Left lung (tissue), 14 donors: ENCODE measurements at places on chromosomes 13 and 19. TPM values are rescaled to one million over a fixed set of nuclear protein-coding genes. Genes with fewer than 3 reads are reported as not detected.

DNA sequence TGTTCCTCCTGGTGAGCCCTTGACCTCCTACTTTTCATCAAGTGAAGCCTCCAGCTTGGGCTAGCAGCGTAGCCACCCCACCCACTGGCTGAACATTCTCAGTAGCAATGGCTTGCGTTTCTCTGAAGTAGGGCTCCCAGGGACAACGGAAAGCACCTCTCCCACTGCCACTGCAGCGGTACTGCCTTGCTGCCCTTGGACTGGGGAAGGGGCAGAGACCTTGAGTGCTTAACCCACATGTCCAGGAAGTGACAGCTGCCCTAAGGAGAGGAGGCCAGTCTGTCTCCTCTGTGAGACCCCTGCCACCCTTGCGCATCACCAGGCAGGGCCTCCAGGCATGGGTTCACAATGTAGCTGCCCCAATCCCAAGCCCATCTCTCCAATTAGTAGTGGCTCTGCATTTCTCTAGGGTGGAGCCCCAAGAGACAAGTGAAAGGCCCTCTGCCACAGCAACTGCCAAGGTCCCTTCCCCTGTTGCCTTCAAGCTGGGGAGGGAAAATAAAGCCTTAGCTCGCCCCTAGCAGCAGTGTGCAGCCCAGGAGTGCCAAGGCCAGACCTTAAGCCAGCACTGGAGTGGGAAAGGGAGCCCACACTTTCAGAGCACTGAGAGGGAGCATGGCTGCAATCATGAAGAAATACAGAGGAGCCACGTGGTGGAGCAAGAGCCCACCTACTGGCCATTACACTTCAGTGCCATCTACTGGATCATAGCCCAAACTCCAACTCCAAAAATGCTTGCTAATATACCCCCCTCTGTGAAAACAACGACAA is 175.9 kb upstream of the TRPC4 start:
- DNase-seq, result no peak
- H3K27ac ChIP-seq, result no peak overlapping the region
- H3K36me3 ChIP-seq, result no peaks in the 10 kb centered on the region
- no peak overlapping the region for H3K4me3 ChIP-seq

DNA sequence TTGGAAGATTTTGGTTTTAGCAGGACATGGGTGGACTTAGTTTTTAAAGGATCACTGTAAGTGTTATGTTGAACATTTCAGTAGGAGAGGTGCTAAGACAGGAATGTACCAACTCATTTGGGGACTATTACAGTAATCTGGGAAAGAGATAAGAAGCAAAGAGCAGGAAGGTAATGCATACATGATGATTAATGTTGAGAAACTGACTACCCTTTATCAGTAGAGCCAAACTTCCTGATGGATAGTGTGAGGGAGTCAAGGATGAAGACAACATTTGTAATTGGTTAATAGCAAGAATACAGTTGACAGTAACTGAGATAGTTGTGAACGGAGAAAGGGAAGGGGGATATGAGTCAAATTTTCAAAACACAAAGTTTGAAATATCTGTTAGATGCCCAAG is 421.9 kb upstream of the PRR20A start:
- no peak overlapping the region for H3K27ac ChIP-seq
- H3K36me3 ChIP-seq, result no peaks in the 10 kb centered on the region
- DNase-seq, result no peak
- H3K4me3 ChIP-seq, result no peak overlapping the region
- no peaks in the 10 kb centered on the region for H3K4me1 ChIP-seq
- H3K27me3 ChIP-seq, result no peaks in the 10 kb centered on the region

DNA sequence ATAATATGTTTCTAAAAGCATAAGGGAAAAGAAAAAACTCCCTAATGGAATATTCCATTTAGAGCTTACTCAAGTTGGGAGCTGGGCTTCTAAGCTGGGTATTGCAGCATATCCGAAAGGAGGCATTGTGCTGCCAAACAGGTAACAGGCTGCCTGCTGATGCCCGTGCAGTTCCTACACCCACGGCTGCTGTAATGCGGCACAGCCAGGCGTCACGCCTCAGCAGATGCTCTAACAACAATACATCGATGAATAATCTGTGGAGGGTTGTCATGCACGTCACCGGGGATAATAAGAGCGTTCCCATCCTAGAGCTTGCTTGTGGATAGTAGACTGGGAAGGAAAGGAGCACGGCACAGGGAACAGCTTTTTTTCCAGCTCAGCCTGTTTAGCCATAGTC is 1582.1 kb upstream of the SLC10A2 start:
- H3K4me3 ChIP-seq, result no peak overlapping the region
- H3K36me3 ChIP-seq, result no peaks in the 10 kb centered on the region
- H3K27me3 ChIP-seq, result no peaks in the 10 kb centered on the region

GRCh38 chr19:33194532-33194885 is 379 bp downstream of the LRP3 start:
- peaks cover 3% of the 10 kb centered on the region for H3K4me1 ChIP-seq
- no peak for DNase-seq
- no peaks in the 10 kb centered on the region for H3K27me3 ChIP-seq
- H3K4me3 ChIP-seq, result peak overlapping the region; percentile 56
- H3K36me3 ChIP-seq, result no peaks in the 10 kb centered on the region
- no peak overlapping the region for H3K27ac ChIP-seq

The ELL gene
- total RNA-seq, result 13.3 TPM

DNA sequence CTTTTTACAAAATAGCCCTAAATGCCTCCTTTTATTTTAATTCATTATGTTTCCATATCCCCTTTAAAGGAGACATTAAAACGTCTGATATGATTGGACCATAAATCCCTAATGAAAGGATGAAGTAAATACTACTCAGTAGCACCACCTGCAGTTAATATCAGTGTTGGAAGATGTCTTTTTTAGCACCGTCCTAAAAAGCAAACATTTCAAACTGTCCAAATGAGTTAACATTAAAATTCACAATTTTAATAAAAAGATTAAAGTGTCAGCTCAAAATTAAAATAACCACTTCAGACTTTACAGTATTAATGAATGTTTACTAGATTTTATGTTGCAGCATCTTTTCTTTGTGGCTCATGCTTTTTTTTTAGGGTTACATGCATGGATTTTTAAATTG is 12.3 kb downstream of the ZNF507 start:
- peaks cover 19% of the 10 kb centered on the region for H3K4me1 ChIP-seq
- H3K36me3 ChIP-seq, result peaks cover 4% of the 10 kb centered on the region
- no peak for DNase-seq
- H3K27ac ChIP-seq, result no peak overlapping the region
- H3K27me3 ChIP-seq, result no peaks in the 10 kb centered on the region

The CCL25 gene
- not detected for total RNA-seq

The PCID2 gene
- 30.5 TPM for total RNA-seq

DNA sequence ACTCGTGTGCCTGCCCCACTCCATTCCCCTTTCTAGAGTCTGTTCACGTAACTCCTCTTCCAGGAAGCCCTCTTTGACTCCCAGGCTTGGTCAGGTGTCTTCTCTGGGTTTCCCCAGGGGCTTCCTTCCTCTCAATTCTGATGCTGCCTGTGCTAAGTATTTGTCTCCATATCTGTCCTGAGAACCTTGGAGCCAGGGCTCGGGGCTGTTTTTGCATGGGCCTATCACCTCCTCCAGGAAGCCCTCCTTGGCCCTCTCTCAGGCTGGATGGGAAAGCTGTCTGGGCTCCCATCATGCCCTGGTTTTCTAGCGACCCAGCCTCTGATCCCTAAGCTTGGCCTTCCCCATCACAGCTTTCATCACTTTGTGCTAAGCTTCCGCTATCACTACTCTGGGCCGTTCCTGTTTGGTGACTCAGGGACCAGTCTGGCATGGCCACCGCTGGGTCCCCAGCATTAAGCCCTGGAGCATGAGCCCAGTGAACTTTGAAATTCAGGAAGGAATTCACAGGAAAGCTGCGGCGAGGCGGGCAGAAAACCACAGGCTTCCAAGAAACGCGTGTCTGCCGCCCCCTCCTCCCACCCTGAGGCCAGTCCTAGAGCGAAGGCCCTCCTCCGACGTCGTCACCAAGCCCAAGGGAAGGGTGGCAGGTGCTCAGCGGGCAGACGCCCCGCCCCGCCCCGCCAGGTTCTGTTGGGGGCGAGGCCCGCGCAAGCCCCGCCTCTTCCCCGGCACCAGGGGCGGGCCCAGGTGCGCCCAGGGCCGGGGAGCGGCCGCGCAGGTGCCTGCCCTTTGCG is 486 bp upstream of the SPINT2 start:
- H3K36me3 ChIP-seq, result no peaks in the 10 kb centered on the region
- peaks cover 10% of the 10 kb centered on the region for H3K27me3 ChIP-seq
- H3K27ac ChIP-seq, result peak overlapping the region; percentile 85

- H3K4me3 ChIP-seq, result no peak overlapping the region
- H3K27me3 ChIP-seq, result no peaks in the 10 kb centered on the region
- peaks cover 13% of the 10 kb centered on the region for H3K4me1 ChIP-seq
- no peaks in the 10 kb centered on the region for H3K36me3 ChIP-seq
Observed at GRCh38 chr19:48611872-48612271, 3.0 kb downstream of the FAM83E start.

- no peak for DNase-seq
- peaks cover 86% of the 10 kb centered on the region for H3K36me3 ChIP-seq
- H3K27me3 ChIP-seq, result no peaks in the 10 kb centered on the region
- H3K4me3 ChIP-seq, result no peak overlapping the region
- H3K27ac ChIP-seq, result no peak overlapping the region
Observed at GRCh38 chr19:4707956-4708650, 15.5 kb downstream of the DPP9 start.

The DCT gene
- total RNA-seq, result 0.06 TPM

The GSX1 gene
- total RNA-seq, result not detected

The ENOX1 gene
- 2.0 TPM for total RNA-seq

- H3K27me3 ChIP-seq, result peaks cover 5% of the 10 kb centered on the region
- peaks cover 2% of the 10 kb centered on the region for H3K4me1 ChIP-seq
- DNase-seq, result no peak
- H3K27ac ChIP-seq, result peak overlapping the region; percentile 69
Observed at GRCh38 chr19:38251564-38252051, 4.6 kb downstream of the PPP1R14A start.

DNA sequence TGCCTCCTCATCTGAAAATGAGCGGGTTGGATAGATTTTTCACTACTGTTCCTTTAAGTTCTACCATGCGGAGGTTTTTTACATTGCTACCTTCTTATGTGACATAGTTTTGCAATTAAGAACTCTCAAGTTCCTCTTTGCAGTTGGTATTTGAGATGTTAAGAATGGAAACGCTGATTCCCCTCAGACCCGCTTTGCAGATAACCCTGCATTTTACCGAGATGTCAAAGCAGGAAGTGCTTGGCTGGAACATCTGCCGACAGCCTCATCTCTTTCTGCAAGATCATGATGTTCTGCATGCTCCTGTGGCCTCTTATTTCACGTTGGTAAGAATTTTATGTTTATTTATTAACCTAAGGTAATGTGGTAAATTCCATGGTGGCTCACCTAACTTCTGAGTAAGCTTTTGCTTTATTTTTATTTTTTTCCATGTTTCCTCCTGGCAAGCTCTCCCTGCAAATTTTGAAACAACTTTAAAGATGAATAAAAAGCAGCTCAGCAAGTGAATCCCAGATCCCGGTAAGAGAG is 22.5 kb downstream of the PABPC3 start:
- no peak overlapping the region for H3K4me3 ChIP-seq
- no peak overlapping the region for H3K27ac ChIP-seq
- no peaks in the 10 kb centered on the region for H3K4me1 ChIP-seq
- no peaks in the 10 kb centered on the region for H3K36me3 ChIP-seq
- H3K27me3 ChIP-seq, result no peaks in the 10 kb centered on the region
- DNase-seq, result no peak

DNA sequence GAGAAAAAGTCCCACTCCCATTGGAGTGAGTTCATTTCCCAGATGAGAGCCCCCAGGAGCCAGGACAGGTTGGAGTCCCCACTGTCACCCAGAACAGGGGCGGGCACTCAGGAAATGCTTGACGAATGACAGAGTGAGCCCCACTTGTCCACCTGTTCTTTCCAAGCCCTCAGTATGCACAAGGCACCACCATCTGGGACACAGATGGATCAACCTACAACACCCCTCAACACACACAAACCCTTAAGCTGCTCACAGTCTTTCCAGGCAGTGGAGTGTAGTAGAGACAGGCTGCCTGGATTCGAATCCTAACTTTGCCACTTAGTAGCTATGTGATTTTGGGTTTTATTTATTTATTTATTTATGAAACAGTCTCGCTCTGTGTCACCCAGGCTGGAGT is 8.0 kb downstream of the ARHGEF1 start:
- H3K4me1 ChIP-seq, result peaks cover 32% of the 10 kb centered on the region
- no peaks in the 10 kb centered on the region for H3K27me3 ChIP-seq
- H3K4me3 ChIP-seq, result no peak overlapping the region
- H3K36me3 ChIP-seq, result no peaks in the 10 kb centered on the region
- H3K27ac ChIP-seq, result no peak overlapping the region
- no peak for DNase-seq

The HIF3A gene
- total RNA-seq, result 15.9 TPM

GRCh38 chr13:37383856-37384370 is 214.7 kb downstream of the POSTN start:
- H3K27me3 ChIP-seq, result no peaks in the 10 kb centered on the region
- no peaks in the 10 kb centered on the region for H3K36me3 ChIP-seq
- no peaks in the 10 kb centered on the region for H3K4me1 ChIP-seq

The VSTM2B gene
- not detected for total RNA-seq

DNA sequence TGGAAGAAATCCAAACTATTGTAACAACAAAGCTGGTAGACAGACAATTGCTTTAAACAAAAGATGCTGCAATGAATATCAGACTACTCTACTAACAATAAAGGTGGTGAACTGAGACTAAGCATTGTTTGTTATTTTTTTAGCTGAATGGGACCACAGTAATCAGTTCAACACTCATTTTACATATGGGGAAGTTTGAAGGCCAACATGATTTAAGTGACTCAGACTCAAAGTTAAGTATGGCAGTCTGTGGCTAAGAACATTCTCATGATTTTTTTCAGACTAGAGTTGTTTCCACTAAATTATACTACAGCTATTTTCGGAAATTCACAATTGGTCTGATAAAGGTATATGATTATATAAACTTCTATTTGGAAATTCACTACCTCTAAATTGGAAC is 10.4 kb downstream of the EXOSC8 start:
- H3K4me1 ChIP-seq, result no peaks in the 10 kb centered on the region
- no peak overlapping the region for H3K27ac ChIP-seq
- H3K4me3 ChIP-seq, result no peak overlapping the region
- DNase-seq, result no peak
- H3K36me3 ChIP-seq, result peaks cover 3% of the 10 kb centered on the region

DNA sequence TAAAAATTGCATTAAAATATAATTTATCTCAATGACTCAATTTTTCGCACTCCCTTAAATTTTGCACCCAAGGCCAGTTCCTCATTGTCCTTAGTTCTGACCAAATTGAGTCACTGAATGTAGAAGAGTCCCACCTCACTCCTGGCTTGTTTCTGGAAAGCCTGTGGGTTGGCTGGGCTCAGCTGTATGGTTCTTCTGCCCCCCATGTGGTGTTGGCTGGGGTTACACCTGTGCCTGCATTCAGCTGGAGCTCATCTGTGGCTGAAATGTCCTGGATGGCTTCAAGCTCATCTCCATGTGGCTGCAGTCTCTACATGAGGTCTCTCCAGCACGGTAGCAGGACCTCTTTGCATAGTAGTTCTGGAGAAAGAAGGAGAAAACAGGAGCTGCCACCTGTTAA is 7.2 kb upstream of the IRGC start:
- H3K4me3 ChIP-seq, result no peak overlapping the region
- H3K36me3 ChIP-seq, result no peaks in the 10 kb centered on the region
- DNase-seq, result no peak
- no peaks in the 10 kb centered on the region for H3K4me1 ChIP-seq
- H3K27me3 ChIP-seq, result no peaks in the 10 kb centered on the region
- H3K27ac ChIP-seq, result no peak overlapping the region
